IPS DF 6.9 (cell line): ENCODE measurements at places on chromosomes 6 and 20.
A peak's percentile ranks its signal among the peaks of the same experiment; 100 is the strongest.

DNA sequence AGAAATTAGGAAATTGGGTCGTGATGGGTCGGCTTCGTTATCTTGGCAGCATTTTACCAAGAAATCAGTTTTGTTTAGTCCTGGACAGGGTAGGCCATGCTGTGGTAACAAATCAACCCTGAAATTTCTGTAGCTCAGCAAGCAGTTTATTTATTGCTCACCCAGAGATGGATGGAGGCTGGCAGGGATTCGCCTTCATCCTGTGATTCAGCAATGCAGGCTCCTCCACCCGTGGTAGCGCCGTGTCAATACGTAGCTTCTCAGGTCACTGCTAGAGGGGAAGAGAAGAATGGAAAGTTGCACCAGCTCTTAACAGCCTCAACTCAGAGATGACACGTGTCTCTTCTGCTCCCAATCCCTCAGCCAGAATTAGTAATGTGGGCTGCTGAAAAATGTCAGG is 157.0 kb upstream of the SGK1 start:
- DNase-seq, result no peak

- peak; percentile 66 for DNase-seq
Observed at GRCh38 chr6:39088331-39088730, 26.7 kb downstream of the SAYSD1 start.

GRCh38 chr20:3739054-3739925 is 6.8 kb downstream of the HSPA12B start:
- no peak for DNase-seq

- no peak for DNase-seq
Observed at GRCh38 chr20:699811-700338, 24.3 kb upstream of the SCRT2 start.

DNA sequence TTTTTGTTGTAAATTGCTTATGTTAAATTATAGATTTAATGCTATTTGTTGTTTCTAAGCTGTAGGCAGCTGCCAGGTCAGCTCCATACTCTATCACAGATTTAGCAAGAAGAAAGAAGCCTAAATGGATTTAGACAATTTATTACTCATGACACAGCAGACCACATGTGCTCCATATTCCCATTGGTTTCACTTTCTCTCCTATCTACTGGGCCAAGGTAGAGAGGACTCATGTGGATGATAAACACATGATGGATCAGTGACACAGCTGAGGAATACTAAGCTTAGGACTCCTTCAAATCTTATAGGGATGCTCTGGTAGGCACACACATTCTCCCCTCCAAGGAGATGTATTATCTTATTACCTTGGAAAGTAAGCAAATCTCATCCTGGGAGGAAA is 553.0 kb upstream of the ADGRB3 start:
- no peak for DNase-seq

GRCh38 chr6:69128411-69128810 is 493.3 kb downstream of the ADGRB3 start:
- DNase-seq, result no peak

GRCh38 chr6:42393339-42393738 is 58.4 kb downstream of the TRERF1 start:
- DNase-seq, result no peak

DNA sequence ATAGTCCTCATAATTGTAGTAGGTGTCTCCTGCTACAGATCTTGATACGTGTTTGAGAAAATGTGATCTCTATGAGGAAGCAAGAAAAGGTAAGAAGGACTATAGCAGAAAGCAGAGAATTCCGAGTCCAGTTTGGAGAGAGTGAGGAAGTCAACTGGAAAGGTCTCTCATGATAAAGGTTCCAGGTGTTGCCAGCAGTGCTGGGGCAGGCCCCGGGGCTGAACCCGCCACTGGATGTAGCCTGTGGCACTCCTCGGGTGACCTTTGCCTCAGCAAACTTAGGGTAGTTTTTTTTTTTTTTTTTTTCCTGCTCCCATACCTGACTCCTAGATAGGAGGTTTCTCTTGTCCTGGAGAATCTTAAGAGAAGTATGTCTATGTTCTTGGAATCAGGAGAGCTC is 62.8 kb downstream of the FAM120B start:
- no peak for DNase-seq

- DNase-seq, result no peak
Observed at GRCh38 chr6:11514672-11515071, 22.9 kb upstream of the TMEM170B start.

DNA sequence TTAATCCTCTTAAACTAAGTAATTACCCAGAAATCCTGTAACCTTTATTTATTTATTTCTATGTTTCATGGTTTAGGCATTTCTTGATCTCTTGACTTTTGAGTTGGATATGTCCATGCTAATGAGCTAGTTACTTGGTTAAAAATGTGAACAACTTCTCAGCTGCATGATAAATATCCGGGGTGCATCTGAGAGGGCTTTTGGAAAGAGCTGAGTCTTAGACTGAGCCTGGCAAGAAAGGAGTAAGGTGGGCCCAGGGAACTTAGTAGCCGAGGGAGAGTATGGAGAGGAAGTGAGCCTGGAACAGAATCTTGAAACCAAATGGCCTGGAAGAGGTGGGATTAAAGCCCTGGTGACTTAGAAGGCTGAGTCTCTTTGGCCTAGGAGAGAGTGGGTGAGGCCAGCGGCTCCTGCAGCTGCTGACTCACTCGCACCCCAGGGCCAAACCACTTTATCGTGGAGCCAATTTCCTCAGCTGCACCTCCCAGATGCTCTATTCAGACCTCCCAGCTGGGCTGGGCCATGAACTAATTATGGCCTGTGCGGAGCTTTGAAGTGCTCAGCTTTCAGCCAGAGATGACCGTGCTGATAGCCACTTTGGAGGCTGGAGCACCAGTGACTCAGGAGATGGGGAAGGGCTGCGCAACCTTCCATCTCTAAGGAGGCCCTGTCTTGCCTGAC is 19.1 kb downstream of the TGM3 start:
- DNase-seq, result no peak

GRCh38 chr6:160929831-160930230 is 61.7 kb upstream of the MAP3K4 start:
- no peak for DNase-seq

- DNase-seq, result no peak
Observed at GRCh38 chr6:36961441-36962435, 7.2 kb downstream of the PI16 start.

- DNase-seq, result no peak
Observed at GRCh38 chr6:98787435-98787834, 46.9 kb upstream of the POU3F2 start.

GRCh38 chr20:17844133-17844429 is 124.5 kb downstream of the SNX5 start:
- no peak for DNase-seq

DNA sequence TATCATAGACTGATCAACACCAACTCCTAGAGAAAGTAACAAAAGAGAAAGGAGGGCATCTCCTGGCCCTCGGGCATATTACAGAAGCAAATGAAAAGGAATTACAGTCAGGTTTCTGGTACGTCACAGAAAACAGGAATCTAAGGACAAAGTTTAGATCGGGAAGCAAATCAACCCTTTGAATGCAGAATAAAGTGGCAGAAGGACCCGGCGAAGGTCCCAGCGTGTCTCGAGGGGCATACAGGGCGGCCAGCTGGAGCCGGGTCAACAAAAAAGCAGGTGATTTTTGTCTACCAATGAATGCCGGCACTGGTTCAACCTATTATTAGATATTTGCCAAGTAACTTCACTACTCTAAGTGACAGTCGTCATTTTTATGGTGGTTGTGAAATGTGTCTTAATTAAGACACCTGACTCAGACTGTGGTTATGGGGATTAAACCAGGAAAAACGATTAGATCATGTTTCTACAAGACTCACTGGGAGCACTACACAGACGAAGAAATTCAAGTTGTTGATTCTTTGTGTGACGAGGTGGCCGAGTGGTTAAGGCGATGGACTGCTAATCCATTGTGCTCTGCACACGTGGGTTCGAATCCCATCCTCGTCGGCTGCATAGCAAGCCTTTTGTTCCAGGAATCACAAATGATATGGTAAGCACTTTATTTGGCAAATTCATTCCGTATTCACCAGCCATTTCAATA is 12.4 kb upstream of the ZSCAN9 start:
- peak; percentile 52 for DNase-seq

- DNase-seq, result no peak
Observed at GRCh38 chr6:137894779-137895385, 27.8 kb downstream of the TNFAIP3 start.

DNA sequence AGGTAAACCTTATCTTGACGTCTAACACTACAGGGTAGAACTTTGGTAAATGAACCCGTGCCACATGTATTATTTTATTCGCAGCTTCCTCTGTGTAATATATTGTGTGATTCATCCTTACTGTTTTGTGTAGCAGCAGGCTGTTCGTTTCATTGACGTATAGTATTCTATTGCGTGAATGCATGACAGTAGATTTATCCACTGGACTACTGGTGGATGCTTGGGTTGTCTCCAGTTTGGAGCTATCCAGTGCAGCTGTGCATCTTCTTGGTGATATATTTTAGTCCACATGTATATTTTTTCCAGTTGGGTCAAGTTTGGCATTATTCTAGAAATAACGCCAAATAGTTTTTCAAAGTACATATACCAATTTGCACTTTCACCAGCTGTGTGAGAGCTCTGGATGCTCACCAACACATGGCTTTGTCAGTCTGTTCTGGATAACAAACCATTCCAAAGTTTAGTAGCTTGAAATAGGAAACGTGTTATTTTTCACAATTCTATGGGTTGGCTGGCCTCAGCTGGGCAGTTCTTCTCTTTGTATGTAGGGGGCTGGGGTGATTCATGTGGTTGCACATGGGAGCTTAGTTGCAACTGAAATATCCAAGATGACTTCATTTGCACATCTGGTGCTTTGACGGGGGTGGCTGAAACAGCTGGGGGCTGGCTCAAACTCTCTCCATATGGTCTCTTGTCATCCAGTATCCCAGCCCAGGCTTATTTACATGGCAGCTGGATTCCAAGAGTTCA is 9.3 kb downstream of the ECT2L start:
- no peak for DNase-seq

GRCh38 chr6:101776919-101777350 is 383.4 kb downstream of the GRIK2 start:
- DNase-seq, result no peak

DNA sequence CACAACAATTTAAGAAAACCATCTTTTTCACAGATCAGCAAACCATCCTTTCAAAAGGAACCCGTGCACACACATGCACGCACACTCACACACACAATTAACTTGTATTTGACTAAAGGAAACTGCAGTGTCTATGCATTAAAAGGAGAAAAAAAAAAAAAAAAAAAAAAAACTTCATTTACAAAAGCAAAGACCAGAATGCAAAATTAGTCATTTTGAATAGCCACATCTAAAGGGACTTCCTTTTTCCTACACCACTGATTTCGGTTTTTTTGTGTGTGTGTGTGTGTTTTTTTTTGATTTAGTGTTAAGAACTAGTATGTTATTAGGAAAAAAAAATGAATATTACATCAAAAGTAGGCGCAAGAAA is 6.3 kb downstream of the ZMYND8 start:
- no peak for DNase-seq

DNA sequence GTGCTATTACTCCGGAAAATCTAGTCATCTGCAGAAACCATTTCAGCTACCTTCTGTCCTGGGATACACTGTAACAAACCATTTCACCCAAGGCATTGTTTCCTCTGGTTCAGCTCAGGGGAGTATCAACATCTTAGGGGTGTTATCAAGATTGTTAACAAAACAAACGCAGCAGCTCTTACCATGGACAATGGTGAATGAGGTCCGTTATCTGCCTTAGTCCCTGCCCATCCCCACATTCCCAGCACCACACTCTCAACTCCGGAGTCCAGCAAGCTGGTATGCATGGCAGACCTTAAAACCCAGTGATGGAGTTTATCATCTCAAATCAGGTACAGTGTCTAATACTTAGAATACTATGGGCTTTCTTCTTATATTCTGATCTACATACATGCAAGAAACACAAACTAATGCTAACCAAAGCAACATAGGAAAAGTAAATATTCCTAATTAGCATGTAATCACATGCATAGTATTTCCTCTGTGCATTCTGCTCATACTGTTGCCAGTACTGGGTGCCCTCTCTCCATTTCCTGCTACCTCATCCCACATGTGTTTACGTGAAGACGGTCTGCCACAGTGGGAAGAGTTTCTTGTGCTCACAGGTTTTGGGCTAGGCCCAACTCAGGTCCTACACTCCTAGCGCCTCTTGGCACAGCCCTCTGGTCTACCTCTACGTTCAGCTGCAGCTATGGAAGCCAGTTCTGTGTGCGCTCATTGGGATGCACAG is 123.9 kb downstream of the DTNBP1 start:
- no peak for DNase-seq

DNA sequence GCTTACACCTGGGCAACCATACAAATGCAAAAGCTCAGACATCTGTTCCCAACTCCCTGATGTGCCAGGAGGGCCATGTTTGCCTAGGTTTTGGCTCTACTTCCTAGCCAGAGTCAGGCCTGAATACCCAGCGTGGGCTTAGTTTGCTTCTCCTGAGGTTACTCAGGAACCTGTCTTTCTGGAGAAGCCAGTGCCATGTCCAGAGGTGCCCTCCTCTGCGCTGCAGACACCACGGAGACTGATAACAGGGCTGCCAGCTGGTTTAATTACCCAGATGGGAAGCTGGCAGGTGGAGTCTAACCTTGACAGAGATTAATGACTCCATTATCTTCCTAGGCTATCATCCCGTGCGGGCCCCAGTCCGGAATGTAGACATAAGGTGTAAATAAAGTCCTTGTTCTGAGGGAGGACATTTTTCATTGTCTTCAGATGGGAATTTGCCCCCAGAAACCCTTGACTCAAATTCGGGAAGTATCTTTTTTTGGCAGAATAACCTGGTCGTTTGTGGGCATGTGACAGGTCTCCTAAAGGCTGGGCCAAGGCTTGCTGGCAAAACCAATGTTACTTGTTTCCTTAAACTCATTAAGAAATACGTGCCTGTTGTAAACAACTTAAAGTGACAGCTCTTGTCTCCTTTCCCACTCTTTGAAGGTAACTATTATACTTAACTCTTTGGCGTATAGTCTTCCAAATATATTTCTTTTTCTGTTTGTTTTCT is 29.2 kb upstream of the ZNFX1 start:
- DNase-seq, result no peak

- DNase-seq, result no peak
Observed at GRCh38 chr6:157135691-157136090, 187.6 kb downstream of the TMEM242 start.
